ENCODE measurements at places on chromosomes 12 and 14. TPM values are rescaled to one million over a fixed set of nuclear protein-coding genes. Genes with fewer than 3 reads are reported as not detected.

The BCAT1 gene
- 476 TPM for total RNA-seq

The CCDC184 gene
- 3.3 TPM for total RNA-seq

The SMIM41 gene
- 0.18 TPM for total RNA-seq

- peak; percentile 39 for DNase-seq
Observed at GRCh38 chr12:68292151-68292943, 38.9 kb upstream of the IL22 start.

- no peak for DNase-seq
Observed at GRCh38 chr12:113870035-113870434, 96.1 kb downstream of the RBM19 start.

- DNase-seq, result no peak
Observed at GRCh38 chr14:35632271-35632670, 98.3 kb downstream of the INSM2 start.

All from astrocyte (in vitro differentiated cells and primary cell).